Kidney glomerular epithelial cell (primary cell): ENCODE measurements at places on chromosomes 2 and 18.
A peak's percentile ranks its signal among the peaks of the same experiment; 100 is the strongest.

DNA sequence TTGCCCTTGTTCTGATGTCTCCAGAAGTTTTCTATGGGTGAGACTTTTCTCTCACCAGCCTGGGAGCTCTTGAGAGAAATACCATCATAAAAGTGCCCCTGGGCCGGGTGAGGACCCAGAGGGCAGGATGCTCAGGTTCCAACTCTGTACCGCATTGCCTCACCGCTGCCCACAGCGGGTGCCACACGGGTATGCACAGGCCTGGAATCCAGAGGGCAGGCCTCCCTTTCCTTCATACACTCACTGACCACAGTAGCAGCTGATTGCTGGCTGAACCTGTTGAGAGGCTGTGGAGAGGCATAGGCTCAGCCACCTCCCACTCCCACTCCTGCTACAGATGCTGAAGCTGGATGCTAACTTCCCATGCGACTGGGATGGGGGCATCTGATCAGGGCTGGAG, 293.8 kb downstream of the CYP26B1 start:
- no peak for DNase-seq

GRCh38 chr2:191115804-191116203, 35.0 kb downstream of the STAT4 start:
- DNase-seq, result no peak

DNA sequence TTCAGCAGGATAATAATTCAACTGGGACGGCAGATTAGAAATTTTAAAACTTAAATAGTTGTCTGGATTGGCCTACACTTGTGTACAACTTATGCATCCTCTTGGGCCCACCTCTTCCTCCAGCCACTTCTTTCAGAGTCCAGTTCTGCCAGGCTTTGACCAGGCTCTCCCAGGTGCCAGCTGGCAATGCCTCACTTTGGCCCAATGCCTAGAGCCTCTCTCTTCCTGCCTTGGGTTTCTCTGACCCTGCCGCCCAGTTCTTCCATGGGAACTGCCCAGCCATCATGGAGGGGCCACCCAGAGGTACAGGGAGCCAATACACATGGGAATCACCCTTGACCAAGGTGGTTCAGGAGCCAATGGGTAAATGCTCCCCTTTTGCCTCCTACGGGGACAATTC, 135.5 kb downstream of the IRS1 start:
- DNase-seq, result no peak

DNA sequence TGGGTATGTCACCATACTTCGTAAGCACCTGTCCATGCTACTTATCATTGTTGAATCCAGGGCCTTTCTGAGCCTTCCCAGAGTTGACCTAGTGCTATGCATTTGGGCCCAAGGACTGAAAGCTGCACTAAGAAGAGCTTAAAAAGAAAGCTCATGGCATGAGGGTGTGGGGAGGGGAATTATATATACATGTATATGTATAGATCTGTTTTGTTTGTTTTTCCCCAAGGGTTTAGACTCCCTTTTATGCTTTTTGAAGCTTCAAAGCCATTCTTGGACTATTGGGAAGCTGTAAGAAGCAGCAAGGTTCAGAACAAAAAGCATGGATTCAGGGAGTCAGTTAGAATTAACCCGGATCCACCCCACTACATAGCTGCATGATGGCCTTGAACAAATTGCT, 23.3 kb downstream of the MFF start:
- no peak for DNase-seq

DNA sequence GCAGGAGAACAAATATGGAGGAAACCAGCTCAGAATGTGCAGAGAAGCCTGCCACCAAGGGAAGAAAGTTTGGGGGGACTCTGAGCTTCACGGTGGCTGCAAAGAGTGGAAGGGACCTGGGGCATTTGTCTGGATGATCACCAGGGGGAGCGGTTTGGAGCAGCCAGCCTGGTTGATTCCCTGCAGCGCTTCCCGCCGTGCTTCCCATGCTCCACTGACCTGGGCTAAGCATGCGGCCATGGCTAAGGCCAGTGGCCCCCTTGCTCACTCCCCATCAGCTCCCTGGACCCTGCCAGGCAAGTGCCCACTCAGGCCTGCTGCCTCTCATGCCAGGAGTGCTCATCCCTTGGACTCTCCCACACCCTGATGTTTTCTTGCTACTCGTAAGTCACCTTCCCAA, 27.0 kb downstream of the NTSR2 start:
- DNase-seq, result no peak

DNA sequence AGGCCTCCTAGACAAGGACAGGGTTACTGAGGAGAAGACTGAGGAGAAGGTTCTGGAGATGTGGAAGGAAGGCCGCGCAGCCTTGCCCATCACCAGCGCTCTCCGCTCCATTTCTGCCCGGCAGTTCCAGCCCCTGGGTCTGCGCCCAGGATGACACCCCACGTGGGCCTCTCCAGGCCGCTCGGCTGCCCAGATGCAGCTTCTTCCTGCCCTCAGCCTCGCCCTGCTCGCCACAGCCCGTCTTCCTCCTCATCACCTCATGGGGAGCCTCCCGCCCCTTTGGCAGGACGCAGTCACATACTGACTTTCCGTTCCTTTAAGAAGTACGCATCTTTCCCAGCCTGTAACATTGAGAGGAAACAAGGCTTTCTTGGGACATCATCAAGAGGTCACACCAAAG, 37.1 kb downstream of the SNTG2 start:
- DNase-seq, result no peak

- no peak for DNase-seq
Observed at GRCh38 chr18:58860747-58861231, 3.9 kb upstream of the ZNF532 start.

GRCh38 chr18:58078889-58079573, 35.0 kb downstream of the NEDD4L start:
- no peak for DNase-seq

DNA sequence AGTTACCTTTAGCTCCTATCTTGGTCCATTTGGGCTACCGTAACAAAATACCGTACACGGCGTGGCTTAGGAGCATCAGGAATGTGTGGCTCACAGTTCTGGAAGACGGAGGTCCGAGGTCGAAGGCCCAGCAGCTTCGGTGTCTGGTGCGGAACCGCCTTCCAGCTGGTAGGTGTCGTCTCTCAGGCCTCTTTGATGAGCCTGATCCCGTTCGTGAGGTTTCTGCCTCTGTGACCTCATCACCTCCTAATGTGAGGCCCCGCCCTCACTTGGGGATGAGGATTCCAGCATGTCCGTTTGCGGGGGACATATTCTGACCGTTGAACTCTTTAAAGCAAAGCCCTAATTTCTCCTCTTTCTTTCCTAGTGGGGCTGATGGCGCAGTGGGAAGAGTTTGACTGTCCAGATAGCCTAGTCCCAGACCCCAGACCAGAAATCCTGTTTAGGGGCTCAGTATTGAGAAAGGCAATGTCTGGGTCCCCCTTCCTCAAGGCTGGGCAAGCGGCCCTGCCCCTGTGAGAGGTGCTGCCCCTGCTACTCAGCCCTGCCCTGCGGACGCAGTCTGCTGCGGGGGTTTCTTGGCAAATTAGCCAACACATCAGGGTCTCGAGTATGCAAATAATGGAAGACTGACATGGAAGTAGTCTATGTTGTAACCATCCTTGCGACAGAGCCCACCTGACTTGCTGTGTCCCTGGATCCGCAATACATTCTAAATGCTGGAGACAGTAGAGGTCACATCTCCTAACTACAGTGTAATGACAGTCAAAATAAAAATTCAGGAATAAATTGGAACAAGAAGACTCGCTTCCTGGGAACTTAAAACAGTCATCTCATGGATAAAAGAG, 128.0 kb downstream of the ASB1 start:
- DNase-seq, result no peak

- DNase-seq, result no peak
Observed at GRCh38 chr2:8996006-8996405, 7.5 kb downstream of the MBOAT2 start.

DNA sequence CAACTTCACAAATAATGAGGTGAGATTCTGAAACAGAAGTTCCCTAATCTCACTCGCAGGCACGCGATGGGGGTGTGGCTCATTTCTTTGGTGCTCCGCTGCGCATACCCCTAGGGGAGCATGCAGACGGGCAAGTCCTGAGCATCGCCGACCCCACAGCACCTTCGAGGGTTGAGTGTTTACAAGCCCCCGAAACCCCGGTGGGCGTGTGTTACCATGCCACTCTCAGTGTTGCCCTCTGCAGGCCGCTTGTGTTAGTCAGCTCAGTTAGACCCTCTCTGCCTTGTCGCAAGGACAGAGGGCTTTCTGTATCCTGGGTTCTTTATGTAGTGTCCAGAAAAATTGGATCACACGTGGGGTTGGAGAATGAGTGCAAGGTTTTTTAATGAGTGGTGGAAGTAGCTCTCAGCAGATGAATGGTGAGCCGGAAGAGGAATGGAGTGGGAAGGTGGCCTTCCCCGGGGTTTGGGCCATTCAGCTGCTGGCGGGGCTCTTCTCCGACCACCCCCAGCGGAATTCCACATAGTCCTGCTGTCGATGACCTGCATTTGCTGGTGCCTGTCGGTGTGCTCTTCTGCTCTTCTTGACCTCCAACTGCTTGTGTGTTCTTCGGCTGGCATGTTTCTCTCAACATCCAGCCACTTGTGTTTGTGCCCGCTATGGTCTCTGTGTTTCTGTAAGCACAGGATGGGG, 191.3 kb downstream of the RPRM start:
- no peak for DNase-seq

DNA sequence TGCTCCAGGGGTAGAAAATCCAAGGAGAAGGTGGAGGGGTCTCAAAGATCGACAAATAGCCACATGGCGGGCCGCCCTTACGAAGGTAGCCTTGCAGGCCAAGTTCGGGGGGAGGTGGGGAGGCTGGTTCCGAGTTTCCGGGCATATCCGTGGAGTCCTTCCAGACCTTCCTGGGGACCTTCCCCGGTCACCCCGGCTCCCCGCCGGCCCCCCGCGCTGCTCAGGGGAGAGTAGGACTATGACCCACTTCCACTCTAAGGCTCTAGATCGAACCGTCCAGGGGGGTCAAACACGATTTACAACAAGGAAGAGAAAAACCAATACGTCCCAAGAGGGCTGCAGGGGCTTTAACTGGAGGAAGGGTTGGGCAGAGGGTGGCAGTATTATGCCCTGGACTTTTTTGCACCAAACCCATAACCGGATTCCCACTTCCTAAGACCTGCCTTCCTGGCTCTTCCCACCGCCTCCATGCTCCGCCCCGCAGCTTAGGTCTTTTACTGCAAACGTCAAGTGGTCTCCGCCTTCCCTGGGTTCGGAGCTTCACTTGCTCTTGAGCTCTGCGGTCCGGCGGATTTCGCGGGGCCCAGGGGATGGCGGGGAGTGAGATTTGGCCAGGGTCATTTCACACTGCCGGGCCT, 779 bp upstream of the LYPD6 start:
- DNase-seq, result peak; percentile 50

DNA sequence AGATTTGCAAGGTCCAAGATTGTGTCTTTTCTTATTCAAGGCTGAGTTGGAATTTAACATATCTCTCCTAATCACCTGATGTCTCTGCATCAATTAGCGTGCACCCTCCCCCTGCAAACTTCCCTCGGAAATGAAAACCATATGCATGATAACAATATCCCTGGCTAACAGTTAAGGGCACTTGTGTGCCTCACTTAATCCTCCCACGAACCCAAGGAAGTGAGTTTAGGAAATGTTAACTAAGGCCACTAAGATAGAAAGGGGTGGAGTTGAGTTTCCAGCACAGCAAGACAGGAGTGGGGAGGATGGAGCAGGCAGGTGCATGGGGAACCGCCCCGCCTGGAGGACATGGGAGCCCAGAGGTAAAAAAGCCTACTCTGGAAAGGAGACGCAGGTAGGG, 52.4 kb upstream of the PTMA start:
- no peak for DNase-seq

- no peak for DNase-seq
Observed at GRCh38 chr2:95353613-95354468, 48.7 kb upstream of the FAHD2A start.

- DNase-seq, result peak; percentile 31
Observed at GRCh38 chr2:159009940-159010339, 41.5 kb downstream of the TANC1 start.

- DNase-seq, result no peak
Observed at GRCh38 chr2:161147856-161148255, 12.4 kb upstream of the TANK start.

GRCh38 chr18:49769047-49769728, 44.1 kb downstream of the ACAA2 start:
- no peak for DNase-seq

- DNase-seq, result no peak
Observed at GRCh38 chr2:10774394-10774793, 38.2 kb downstream of the PDIA6 start.

GRCh38 chr2:176283291-176284068, 14.2 kb downstream of the MTX2 start:
- no peak for DNase-seq

DNA sequence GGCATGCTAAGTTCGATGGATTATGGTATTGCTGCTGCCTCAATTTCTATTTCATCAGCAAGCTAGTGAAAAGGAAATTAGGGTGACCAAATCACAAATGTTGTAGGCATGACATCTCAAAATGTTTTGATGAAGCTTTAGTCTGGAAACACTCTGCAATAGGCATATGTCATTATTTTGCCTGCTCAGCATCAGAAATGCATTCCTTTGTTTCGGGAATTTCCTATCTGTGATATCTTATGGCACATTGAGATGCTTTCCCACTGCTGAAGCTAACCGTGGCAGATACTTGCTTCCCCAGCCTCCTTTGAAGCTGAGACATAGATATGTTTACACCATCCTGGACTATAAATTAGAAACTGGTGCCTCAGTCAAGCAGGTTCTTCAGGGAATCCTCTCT, 119.7 kb downstream of the CDC42EP3 start:
- DNase-seq, result no peak

GRCh38 chr2:63052411-63053080, 1.9 kb downstream of the OTX1 start:
- no peak for DNase-seq

- DNase-seq, result no peak
Observed at GRCh38 chr2:69947325-69947931, 14.0 kb downstream of the ASPRV1 start.

- peak; percentile 55 for DNase-seq
Observed at GRCh38 chr2:29196792-29197788, 81.9 kb downstream of the CLIP4 start.

DNA sequence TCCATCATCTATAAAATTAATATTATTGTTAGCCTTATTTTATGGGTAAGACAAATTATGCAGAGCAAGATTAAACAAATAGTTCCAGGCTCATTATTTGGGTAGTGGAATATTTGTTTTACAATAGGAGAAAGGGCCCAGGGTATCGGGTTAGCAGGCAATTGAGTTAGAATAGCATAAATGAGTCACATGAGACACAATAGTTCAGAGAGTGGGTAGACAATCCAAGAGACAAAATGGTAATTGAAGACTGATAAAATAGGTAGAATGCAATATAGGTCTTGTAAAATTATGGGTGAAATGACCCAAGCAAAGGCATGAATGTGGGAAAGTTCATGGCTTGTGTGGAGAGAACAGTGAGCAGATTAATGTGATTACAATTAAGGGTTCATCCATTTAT, 790.9 kb upstream of the GCFC2 start:
- no peak for DNase-seq

- DNase-seq, result no peak
Observed at GRCh38 chr2:20585710-20586594, 64.9 kb downstream of the HS1BP3 start.

- DNase-seq, result no peak
Observed at GRCh38 chr2:12064153-12064552, 317.7 kb downstream of the LPIN1 start.
